ENCODE measurements at places on chromosomes 3 and 15.

DNA sequence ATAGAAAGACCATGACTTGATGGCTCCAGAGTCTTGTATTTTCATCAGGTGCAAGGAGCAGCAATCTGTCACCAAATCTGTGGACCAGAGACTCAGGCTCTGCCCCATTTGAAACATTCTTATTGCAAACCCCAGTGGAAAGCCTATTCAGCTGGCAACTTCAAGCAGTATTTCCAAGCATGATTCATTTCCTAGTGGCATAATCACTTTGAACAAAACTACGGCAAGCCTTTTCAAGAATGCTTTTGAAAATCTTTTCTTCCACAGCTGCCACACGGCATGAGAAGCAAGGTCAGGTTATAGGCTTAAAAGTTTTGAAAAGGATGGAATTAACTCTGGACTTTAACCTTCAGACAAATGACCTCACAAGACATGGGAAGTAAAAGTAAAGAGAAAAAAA, 122.0 kb upstream of the BFSP2 start:
- DNase-seq = no peak

- DNase-seq = no peak
These were observed 21.1 kb upstream of the SLC41A3 start for GRCh38 chr3:126104742-126105605.

- DNase-seq = no peak
These were observed 56.3 kb downstream of the HMG20A start for GRCh38 chr15:77476995-77477394.

DNA sequence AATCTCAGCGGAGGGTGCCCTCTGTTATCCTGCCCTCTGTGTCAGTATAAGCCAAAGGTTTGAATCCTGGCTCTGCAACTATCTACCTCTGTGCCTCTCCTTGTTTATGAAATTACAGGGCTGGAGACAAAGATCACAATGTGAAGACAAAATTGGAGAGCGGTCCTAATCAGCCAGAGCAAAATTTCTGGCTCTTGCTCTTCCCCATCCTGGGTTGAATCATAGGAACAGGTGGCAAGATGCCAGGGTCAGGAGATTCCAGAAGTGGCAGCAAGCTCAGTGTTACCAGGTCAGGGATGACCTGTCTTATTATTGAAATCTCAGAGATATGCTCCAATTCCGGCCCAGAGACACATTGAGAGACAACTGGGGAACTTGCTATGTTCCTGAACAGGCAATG, 2.3 kb upstream of the CCR2 start:
- DNase-seq = no peak

DNA sequence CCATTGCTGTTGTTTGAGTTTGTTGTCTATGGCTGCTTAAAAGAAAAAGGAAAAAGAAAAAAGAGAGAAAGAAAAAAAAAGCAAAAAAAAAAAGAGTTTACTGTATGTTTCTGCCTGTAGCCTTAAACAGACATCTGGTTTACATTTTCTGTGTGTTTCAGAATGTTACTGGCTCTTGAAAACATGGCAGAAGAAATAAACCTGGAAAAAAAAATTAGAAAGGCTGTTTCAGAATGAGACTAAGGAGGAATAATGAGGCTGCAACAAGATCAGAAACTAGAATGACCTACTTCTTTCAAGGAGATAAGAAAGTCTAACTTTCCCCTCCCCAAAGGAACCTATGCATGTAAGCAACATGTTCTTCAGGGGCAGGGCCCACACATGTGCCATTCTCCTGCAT, 292.1 kb downstream of the DIPK2A start:
- DNase-seq = no peak

DNA sequence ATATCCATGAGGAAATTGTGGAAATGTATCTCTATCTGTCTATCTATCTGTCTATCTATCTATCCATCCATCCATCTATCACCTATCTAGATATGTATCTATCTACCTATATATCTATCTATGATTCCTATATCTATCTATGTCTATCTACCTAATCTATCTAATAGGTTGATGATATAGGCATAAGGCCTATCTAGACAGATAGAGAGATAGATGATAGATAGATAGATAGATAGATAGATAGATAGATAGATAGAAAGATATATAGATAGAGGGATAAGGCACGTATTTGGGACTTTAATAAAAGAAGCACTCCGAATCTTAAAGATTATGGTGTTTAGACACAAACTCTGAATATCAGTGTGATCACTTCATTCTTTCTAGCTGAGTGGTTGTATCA, 58.1 kb downstream of the DIPK2A start:
- DNase-seq = no peak
